Bronchial smooth muscle cell (primary cell): ENCODE measurements at places on chromosomes 12 and 14. TPM values are rescaled to one million over a fixed set of nuclear protein-coding genes. Genes with fewer than 3 reads are reported as not detected.

Gene PAX9
- total RNA-seq, result under 0.01 TPM in 2 replicates

Gene IGFBP6
- total RNA-seq, result 1,620 and 3,493 TPM in 2 replicates

Gene OXA1L
- 47.6 and 49.6 TPM in 2 replicates for total RNA-seq

Gene FRMD6
- total RNA-seq, result 145 and 173 TPM in 2 replicates

Gene RIC8B
- total RNA-seq, result 9.3 and 14.0 TPM in 2 replicates

Gene CSAD
- total RNA-seq, result 8.4 and 11.3 TPM in 2 replicates

Gene ITPR2
- 3.6 and 6.6 TPM in 2 replicates for total RNA-seq

Gene AICDA
- not detected in 2 replicates for total RNA-seq

Gene DEPDC4
- total RNA-seq, result 0.43 and 0.47 TPM in 2 replicates

Gene NFATC4
- total RNA-seq, result 74.6 and 97.9 TPM in 2 replicates

Gene PSMD9
- total RNA-seq, result 85.6 and 145 TPM in 2 replicates

Gene HOXC13
- not detected in 2 replicates for total RNA-seq

Gene CCND2
- total RNA-seq, result 14.9 and 37.0 TPM in 2 replicates

Gene PTPRO
- 0.17 and 0.32 TPM in 2 replicates for total RNA-seq

Gene PHETA1
- total RNA-seq, result 3.9 and 5.8 TPM in 2 replicates

Gene AMN
- under 0.01 and 0.09 TPM in 2 replicates for total RNA-seq

Gene TRHDE
- total RNA-seq, result 16.2 and 20.2 TPM in 2 replicates

Gene KRT74
- not detected in 2 replicates for total RNA-seq

Gene ZC2HC1C
- total RNA-seq, result 1.4 and 1.5 TPM in 2 replicates
